ENCODE measurements at places on chromosomes 2 and 18.

- DNase-seq, result no peak
Measured at GRCh38 chr2:26081556-26081955, 47.7 kb downstream of the RAB10 start.

DNA sequence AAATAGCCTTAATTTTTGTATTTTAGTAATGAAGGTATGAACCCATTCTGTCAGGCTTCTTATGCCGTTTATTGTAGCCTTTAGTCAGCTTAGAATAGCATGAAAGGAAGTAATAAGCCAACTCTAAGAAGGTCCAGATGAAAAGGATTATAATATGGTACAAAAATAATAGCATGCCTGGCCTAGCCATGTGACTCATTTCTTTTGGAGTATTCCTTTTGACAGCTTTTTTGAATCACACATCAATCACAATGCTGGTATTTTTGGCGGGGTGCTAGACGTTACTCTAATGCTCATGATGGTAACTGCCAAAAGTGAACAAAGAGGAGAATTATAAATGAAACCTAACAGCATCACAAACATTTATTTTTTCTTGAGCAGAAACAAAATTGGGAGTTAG is 19.9 kb downstream of the FMNL2 start:
- DNase-seq, result no peak

DNA sequence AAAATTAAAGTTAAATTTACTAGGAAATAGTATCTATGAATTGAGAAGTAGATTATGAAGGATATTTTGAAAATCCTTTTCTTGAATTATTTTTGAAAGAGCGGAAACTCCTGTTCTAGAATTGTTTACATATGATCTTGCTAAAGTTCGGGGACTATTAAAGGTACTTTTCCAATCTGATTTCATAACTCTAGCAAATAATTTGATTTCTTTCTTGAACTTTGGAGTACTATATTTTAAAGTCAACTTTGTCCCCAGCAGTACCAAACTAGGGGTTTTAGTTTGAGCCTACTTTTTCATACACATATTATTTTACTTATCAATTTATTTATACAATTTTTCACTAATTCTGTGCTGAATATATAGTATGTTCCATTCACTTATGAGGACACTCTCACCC is 364.7 kb downstream of the FSIP2 start:
- no peak for DNase-seq

GRCh38 chr2:233519787-233520611 is 46.6 kb downstream of the USP40 start:
- DNase-seq, result no peak

- DNase-seq, result no peak
Measured at GRCh38 chr18:77055429-77056300, 76.9 kb downstream of the MBP start.

DNA sequence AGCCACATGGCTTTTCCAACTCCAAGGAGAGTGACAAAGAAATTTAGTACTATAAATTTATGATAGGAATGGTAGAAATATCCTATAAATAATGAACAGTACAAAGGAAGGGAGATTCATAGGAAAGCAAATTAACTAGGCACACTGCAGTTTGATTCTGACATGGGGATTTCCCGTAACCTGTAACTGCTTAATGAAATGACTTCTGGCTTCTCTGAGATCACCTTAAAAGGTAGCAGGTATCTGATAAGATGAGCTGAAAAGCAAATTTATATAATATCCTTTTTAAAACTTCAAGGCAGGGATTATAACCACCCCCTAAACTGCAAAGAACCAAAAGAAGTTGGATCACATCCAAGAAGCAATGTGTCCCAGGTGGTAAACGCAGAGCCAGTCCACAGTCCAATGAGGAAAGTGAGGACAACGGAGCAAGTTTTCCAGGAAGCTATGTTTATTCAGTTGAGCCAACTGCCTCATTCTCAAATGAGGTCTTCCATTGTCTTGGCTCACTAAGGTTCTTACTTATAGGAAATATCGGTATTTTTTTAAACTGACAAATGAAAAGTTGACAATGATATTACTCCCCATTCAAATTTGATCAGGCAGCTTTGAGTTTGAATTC is 43.0 kb downstream of the WIPF1 start:
- DNase-seq, result no peak

DNA sequence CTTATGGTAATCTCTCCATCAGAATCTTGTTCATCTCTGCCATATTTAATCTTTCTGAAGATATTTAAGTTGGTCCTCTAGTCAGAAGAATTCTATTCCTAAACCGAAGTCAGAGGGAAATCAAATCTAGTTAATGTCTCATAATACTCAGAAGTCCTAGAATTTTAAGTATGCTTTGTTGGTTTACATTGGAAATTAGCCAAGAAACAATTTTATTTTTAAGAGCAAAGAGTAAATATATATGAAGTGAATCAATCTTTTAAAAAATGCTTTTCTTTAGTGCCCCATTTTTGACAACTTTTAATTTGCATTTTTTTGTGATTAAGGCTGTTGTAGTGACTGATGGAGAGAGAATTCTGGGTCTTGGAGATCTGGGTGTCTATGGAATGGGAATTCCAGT is 38.1 kb downstream of the ME2 start:
- DNase-seq, result no peak

Data from T-helper 9 cell (primary cell).